ENCODE measurements at places on chromosomes 4 and X. TPM values are rescaled to one million over a fixed set of nuclear protein-coding genes. Genes with fewer than 3 reads are reported as not detected.

TMPRSS11B gene
- not detected for polyA plus RNA-seq

MAGEB17 gene
- not detected for polyA plus RNA-seq

P2RY4 gene
- polyA plus RNA-seq = not detected

GRCh38 chr4:172838943-172839342, 329.7 kb upstream of the GALNT7 start:
- DNase-seq = no peak

DNA sequence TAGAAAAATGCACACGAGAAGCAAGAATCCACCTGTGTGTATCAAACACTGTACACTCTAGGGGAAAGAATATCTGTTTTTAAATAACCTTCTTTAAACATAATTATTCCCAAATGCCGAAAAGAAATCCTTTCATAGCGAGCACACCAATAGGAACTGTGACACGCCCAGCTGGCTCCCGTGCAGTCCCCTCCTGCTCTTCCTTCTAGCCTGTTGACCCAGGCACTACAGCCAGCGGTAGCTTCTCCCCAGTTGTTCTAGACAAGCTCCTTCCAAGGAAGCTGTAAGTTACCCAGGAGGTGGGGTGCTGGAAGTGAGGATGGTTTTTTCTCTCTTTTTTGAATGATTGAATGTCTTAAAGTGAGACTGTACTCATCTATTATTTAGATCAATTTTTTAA, 19.5 kb upstream of the NOCT start:
- no peak for DNase-seq

DNA sequence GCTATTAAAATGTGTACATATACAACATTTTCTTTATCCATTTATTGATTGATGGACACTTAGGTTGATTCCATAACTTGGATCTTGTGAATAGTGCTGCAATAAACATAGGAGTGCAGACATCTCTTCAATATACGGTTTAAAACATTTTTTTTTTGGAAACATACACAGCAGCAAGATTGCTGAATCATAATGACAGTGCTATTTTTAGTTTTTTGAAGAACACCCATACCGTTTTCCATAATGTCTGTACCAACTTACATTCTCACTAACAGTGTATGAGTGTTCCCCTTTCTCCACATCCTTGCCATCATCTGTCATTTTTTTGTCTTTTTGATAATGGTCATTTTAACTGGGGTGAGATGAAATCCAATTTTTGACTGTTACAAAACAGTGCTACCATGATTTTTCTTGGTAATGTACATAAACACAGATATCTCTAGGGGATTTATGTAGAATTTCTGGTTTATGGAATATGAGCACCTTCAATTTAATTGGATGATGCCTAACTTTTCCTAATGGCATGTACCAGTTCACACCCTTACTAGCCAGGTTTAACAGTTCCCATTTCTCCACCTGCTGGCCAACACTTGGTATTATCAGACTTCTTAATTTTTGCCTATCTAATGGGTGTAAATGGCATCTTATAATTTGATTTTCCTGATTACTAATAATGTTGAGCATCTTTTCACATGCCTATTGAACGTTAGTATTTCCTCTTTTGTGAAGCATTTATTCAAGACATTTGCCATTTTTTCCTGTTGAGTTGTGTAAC, 21.0 kb upstream of the TMSB15B start:
- DNase-seq = peak; percentile 51

DNA sequence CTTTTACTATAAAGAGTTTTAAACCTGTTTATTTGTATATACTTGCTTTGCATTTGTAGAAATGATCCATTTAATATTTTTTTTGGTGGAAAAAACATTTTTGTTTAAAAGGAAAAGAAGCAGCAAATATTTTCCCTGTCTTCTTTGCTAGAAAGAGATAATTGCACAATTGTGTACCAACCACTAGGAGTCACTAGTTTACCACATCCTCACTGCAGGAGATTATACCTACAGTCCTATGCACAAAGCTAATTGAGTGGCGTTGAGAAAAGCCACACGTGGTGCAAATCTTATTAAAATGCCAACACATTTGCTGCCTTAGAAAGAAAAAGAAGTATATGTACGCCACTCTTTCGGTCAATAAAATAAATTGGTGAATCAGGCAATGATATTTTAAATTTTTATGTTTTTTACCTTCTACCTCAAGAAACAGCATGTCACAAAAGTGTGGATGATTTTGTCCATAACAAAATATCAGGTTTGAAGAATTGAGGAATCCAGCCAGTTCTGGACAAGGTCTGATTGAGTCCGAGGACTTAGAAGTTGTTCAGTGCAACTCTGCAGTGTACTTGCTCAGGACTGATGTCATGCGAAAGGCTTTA, 102.9 kb downstream of the GRXCR1 start:
- peak; percentile 59 for DNase-seq

DNA sequence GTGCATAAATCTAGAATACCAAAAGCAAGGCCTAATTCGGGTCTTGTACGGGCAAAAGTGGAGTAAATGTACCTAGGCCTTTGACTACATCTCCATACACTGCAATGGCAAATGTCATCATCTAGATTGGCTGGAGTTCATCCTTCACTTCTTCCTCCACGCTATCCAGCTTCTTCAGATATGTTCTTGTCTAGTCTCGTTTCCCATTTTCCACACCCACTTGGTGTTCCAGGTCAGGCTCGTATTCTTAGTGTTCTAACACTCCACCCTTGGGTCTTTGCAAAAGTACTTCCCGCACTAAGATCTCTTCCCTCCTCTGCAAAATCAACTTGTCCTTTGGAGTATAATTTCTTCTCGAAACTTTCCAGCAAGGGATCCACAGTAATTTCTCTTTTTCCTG, 1.4 kb downstream of the COQ2 start:
- no peak for DNase-seq

DNA sequence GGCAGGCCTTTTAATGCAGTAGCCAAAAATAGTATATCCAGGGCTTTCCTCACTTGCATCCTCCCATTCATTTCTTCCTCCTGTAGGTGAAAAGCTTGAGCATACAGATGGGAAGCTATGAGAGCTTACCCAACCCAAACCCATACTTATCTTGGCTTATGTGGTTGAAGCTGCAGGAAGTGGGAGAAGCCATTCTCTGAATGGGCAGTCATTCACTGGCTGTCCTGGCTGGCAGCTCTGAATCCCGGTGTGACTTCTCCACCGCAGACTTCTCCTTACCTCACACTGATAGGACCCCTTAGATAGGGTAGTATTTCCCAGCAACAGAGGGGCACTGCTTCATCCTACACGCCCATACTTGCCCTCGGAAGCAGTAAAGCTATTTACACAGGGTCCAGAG, 125.4 kb downstream of the AMMECR1 start:
- no peak for DNase-seq

- DNase-seq = no peak
Measured at GRCh38 chr4:14152834-14153519, 525.5 kb upstream of the BOD1L1 start.

DNA sequence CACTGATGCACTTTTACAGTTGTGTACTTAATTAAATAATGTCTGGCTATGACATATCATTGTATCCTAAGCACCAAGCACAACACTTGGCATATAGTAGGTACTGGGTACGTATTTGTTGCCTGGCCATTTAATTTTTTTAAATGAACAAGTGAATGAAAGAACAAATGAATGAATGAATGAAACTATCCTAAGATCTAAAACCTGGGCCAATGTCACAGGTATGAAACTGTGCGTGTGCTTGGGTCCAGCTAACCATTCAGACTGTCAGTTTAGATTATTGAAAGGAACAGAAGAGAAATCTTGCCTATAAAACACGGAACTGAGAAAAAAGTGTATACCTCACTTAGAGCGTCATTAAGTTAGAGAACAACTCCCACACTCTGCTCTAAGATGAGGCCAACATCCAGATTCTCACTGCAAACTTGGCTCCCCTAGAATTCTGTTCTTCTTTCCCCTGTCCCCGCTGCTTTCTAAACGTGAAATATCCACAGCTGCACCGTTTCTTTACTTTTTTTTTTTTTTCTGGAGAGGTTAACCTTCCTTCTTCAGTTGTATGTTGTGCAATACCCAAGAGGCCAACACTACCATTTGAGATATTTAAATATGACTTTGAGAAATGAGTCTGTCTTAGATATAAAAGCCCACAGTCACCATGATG, 17.3 kb upstream of the SEL1L3 start:
- peak; percentile 4 for DNase-seq

- DNase-seq = peak; percentile 82
Measured at GRCh38 chrX:16822723-16823122, 36.5 kb downstream of the TXLNG start.

DNA sequence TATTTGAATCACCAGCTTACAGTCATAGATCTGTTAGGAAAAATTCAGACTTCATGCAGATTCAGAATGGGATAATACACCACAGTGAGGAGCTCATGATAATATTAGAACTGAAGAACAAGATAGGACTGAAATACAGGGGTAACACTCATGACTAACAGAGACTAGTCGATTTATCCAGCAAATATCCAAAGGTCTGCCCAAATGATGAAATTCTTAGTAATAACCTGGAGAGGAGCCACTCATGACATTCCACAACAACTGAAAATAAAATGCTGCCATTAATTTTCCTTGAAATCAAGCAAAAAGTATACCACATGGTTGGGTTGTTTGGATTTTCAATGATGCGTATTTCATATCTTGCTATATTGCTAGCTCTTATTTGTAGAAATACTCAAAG, 903.7 kb upstream of the ADGRL3 start:
- no peak for DNase-seq

DNA sequence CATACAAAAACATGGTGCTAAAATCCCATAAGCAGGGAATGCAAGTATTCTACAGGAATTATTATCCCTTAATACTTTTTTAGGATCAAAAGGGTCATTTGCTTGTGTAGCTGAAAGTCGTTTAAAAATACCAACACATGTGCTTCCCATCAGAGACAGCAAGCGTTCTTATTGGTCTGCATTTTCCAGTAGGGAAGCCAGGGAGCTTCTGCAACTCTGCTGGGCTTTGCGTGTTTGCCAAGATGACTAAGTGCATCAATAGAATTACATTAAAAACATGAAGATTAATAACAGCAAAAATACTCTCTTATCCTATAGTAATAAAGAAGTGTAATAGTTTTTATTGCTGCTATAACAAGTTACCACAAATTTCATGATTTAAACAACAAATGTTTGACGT, 111.2 kb downstream of the QDPR start:
- peak; percentile 52 for DNase-seq

DNA sequence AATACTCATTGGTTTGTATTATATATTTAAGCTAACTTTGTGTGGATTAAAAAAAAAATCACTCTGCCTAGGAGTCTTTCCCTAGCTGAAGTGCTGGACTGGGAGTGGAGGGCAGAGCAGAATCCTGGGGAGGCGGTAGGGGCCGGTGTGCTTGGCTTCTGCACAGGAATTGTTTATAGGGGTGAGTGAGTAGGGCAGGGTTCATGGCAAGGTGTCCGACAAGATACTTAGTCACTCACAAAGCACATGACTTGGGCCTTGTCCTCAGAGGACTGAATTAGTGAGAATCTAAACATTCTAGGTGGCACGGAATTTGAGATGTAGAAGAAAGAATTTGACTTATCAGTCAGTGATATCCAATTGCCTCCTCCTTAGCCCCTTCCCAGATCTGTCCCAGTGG, 32.2 kb downstream of the FNIP2 start:
- DNase-seq = no peak

Measured in GM23248 (cell line).